Kidney epithelial cell (primary cell): ENCODE measurements at places on chromosomes 2 and 18. TPM values are rescaled to one million over a fixed set of nuclear protein-coding genes. Genes with fewer than 3 reads are reported as not detected.

The POMC gene
- 7.7 and 8.8 TPM in 2 replicates for total RNA-seq

The SLC23A3 gene
- 0.84 and 1.2 TPM in 2 replicates for total RNA-seq

The SERTAD2 gene
- total RNA-seq = 11.8 and 13.2 TPM in 2 replicates

The TANK gene
- total RNA-seq = 33.6 and 43.1 TPM in 2 replicates

The IL1B gene
- 0.13 TPM in 1 of 2 replicates, not detected in the other for total RNA-seq

The SKA1 gene
- 4.1 and 5.1 TPM in 2 replicates for total RNA-seq

The DOCK10 gene
- total RNA-seq = 1.2 and 5.0 TPM in 2 replicates

The CD207 gene
- total RNA-seq = not detected in 2 replicates

The POLR1B gene
- 20.8 and 20.9 TPM in 2 replicates for total RNA-seq

The MEX3C gene
- total RNA-seq = 60.1 and 64.7 TPM in 2 replicates

The NPHP1 gene
- 2.5 and 4.4 TPM in 2 replicates for total RNA-seq

The SEC11C gene
- total RNA-seq = 88.1 and 97.9 TPM in 2 replicates

The DNAJC5G gene
- total RNA-seq = not detected in 2 replicates

The MC5R gene
- total RNA-seq = not detected in 2 replicates

The CPLX4 gene
- not detected in 2 replicates for total RNA-seq

The CCDC93 gene
- total RNA-seq = 33.6 and 47.0 TPM in 2 replicates

The CCDC195 gene
- total RNA-seq = not detected in 2 replicates

The RAD51AP2 gene
- 0.04 and 0.14 TPM in 2 replicates for total RNA-seq

The FER1L5 gene
- 0.07 TPM in 1 of 2 replicates, not detected in the other for total RNA-seq

The BMPR2 gene
- 44.8 and 46.3 TPM in 2 replicates for total RNA-seq

The PHOSPHO2 gene
- total RNA-seq = 3.3 and 5.8 TPM in 2 replicates

The CHMP3 gene
- 76.7 and 106 TPM in 2 replicates for total RNA-seq

The RBM45 gene
- 7.6 and 17.2 TPM in 2 replicates for total RNA-seq

The PSMA8 gene
- total RNA-seq = not detected in 2 replicates

The SERPINB12 gene
- not detected in 2 replicates for total RNA-seq

The SPTBN1 gene
- 492 and 514 TPM in 2 replicates for total RNA-seq

The UGT1A3 gene
- not detected in 2 replicates for total RNA-seq
